HTR-8/SVneo (cell line): ENCODE measurements at places on chromosomes 3 and 15.

DNA sequence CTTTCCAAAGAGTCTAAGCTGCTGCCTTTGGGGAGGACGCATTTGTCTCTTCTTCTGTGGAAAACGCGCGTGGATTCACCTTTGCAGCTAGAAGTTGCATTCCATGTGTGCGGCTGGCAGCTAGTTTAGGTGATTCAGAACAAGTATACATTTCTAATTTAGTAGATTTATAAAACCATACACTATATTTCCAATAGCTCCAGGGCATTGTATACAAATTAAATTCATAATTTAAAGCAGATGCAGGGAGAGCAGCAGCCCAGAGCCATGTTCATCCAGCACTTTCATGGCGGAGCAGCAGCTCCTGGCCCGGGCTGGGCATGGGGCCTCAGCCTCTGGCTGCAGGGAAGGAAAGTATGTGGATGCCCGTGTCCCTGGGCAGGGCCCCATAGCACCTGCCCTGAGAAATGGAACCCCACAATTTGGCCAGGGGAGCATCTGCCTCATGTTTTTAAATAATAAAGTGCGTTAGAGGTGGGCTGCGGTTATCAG lies 42.8 kb upstream of the SEC22A start:
- no peak for DNase-seq

DNA sequence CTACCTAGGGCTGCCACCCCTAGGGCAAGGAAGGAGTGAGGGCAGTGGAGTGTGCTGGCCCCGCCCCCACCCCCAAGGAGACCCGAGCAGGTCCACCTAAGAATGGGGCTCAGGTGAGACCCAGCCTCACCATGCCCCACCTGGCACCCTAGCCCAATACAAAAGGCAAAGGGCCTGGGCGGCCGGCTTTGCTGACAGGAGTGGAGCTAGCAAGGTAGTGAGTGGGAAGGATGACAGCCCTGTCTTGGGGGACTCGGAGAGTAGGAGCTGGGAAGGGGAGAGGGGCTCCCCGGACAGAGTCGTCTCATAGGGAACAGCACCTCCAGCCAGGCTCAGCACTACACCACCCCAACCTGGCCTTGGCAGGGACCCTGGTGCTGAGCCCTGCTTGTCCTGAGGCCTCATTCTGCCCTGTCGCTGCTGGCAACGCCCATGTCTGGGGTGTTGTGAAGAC lies 12.1 kb downstream of the C15orf39 start:
- DNase-seq = no peak

- no peak for DNase-seq
Measured at GRCh38 chr3:52395503-52395865, 49.4 kb downstream of the SEMA3G start.

GRCh38 chr15:62606376-62607113 lies 436.0 kb upstream of the TPM1 start:
- DNase-seq = peak; percentile 85

GRCh38 chr3:11530153-11530721 lies 113.5 kb downstream of the VGLL4 start:
- peak; percentile 56 for DNase-seq

DNA sequence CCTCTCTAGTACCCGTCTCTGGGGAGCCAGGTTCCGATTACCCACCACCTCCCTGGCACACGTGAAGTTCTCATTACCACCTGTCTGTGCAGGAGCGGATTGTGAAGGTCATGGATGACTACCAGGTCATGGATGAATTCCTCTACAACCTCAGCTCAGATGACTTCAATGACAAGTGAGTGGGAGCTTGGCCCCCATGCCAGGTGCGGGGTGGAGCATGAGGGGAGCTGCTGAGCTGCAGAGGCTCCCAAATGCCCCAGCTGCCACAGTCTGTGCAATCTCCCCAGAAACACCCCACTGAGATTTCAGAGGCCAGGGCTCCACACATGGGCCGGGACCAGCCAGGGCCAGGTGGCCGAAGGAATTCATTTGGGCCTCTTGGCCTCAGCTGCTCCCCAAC lies 34.3 kb downstream of the DNAH1 start:
- no peak for DNase-seq

DNA sequence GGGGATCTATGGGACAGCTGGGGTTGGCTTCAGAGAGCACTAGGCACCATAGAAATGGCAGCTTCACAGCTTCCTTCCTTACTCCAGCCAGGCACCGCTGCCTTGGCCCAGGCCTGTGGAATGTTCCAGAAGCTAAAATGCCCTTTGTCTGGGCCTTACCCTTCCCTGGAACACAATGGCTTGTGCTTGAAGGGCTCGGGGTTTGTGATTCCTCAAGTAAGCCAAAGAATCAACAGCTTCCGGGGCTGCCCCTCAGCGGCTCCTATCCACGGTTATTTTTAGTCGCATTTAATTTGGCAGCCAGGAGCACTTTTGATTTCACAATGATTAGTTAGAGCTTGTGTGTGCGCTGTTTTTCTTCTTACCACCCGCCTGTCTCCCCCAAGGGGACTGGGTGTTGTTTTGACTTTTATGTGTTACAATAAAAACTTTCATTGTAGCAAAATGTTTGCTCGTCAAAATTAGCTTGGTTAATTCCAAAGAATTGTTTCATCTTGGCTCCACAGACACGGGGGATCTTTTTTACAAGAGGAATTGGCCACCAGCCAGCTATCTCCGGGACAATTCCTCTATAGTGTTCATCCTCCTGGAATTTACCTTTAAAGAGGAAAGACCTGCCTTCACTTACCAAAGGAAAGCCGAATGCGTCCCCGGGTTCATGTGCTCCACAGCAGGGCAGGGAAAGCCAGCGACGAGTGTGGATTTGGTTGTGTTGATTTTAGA lies 73.8 kb downstream of the TLE3 start:
- DNase-seq = no peak

DNA sequence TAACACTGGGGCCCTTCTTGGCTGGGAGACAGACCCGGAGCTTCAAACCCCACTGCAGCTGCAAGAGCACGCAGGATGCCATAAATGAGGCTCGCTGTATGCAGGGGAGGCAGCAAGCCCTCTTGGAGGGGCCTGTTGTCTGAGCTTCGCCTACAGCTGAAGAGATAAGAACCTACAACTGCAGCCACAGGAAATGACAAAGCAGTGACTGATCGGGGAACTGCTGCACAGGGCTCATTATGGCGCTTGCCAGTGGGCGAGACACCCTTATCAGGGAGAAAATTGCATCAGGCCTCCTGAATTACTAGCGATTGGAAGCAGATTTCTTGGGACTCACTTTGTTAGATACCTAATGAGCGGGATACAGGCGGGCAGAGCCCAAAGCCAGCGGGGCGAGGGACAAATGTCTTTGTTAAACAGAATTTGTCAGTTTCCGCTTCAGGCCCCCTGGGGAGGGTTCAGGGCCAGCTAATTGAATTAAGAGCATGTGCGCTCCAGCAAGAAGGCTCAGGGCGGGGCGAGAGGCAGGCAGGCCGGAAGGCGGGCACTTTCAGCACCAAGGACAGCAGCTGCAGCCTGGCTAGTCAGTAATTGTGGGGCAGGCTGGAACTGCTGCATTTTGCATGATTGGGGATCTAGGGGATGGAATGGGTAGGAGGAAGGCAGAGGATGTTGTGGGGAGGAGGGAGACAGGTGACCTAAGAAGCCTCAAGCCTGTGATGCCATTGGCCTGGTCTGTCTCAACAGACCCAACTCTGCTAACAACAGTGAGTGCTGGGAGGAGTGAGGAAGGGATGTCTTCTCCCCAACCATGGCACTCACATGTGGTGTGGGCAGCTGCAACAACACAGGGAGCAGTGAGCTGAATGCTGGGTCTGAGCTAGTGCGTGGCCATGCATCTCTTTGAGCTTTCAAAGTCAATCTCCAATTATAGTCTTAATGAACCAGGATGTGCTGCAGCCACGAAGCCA lies 55.3 kb downstream of the CCDC33 start:
- DNase-seq = peak; percentile 86

- no peak for DNase-seq
Measured at GRCh38 chr3:36149447-36149865, 230.8 kb upstream of the STAC start.

DNA sequence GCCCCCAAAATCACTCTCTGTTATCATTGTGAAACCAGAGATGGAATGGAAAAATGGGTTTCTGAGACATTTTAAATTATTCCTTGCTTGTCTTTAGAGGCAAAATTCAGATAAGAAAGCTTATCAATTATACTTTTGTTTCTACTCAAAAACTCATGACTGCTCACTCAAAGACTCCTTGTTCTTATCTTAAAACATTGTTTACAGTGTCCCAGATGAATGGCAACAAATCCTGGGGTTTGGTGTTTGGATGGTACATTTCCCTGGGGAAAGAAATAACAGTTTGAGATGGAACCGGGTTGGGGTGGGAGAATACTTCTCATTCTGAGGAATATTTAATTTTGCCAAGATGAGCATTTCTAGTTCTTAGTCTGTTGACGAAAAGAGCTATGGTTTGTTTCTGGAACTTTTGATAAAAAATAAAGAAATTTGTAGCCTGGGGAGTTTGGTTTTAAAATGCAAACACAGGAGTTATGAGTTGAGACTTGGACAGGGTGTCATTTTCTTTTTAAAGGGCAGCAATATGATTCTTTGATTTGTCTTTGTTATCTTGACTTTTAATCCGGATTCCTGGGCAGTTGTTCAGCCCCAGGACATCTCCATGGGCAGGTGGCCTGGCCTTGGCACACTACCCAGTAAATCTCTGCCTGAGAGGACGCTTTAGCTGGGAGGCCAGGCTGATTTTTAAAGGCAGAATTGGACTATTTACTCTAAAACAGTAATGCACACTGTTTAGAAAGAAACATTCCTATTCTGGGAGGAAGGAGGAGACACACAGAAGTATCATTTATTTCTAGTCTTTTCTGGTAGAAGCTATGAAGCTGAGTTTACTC lies 32.4 kb downstream of the BTD start:
- DNase-seq = peak; percentile 55

- DNase-seq = no peak
Measured at GRCh38 chr3:14425581-14426304, 23.3 kb downstream of the SLC6A6 start.

DNA sequence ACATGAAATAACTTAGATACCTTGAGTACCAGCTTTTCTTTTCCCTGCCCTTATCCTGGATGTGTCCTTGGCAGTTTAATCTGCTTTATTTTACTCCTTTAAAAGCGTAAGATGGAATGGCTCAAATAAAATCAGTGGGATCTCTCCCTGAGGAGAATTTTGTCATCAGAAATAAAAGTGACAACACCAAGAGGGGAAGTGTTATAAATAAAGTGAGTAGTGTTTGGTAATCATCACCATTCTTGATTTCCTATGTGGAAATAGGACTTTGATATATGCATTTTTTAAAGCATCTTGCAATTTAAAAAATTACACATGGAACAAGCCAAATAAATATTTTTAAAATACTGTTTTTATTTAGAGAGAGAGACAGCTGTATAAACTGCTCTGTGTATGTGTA lies 76.5 kb downstream of the MBNL1 start:
- DNase-seq = no peak

- DNase-seq = peak; percentile 97
Measured at GRCh38 chr15:89087830-89088604, at the start of gene ABHD2. TSS of gene ABHD2 (plus strand) at chr15:89088456. CDS start at chr15:89116328, 27,872 bp downstream.
